ENCODE measurements at places on chromosomes 2 and 18. TPM values are rescaled to one million over a fixed set of nuclear protein-coding genes. Genes with fewer than 3 reads are reported as not detected.

The NTSR2 gene
- not detected for total RNA-seq

The LRRTM1 gene
- not detected for total RNA-seq

DNA sequence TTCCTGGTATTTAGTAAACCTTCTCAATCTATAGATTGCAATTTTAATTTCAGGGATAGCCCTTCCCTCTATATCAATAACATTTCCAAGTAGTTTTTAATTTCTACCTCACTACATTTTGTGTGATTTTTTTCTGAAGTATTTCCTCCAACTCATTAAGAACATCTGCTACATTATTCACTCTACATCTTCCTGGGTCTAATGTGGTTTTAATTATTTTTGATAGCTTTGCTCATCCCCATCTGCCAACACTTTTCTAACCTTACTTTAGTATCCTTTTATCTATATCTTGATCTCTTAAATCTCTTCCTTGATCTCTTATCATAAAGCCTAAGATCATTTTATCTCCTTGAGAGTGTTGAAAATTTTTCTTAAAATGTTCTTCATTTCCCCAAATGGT lies 278.3 kb upstream of the CYP26B1 start:
- no peak for DNase-seq

DNA sequence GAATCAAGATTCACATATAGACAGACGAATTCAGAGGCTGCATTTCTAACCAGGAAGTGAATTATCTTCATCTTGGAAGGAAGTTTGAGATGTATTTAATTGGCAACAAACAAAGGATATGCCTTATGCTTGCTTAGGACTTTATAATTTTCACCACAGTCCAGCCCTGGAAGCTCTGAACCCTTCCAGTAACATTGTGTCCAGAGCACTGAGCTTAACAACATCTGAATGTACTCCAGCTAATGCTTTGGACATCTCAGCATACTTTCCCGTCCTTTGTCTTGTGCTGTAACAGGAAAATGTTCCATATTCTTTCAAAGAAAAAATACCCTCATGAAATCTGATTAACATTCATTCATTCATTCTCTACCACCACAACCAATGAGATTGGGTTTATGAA lies 136.3 kb upstream of the SPATS2L start:
- DNase-seq = no peak

DNA sequence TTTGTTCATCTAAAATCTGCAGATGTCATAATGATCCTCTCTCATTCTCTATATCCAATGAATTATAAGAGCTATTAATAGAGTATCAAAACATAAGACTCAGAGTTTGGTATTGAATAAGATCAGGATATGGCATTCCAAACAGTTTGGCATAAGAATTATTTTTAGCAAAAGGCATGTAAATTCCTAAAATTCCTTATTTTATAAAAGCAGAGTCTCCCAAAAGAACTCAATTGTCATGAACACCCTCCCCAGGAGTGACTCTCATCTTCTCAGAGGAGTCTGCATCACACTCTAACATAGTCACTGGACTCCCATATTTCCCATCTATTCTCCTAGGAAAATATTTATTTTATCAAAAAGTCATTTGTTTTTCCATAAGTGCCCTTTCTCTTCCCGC lies 1710.2 kb upstream of the SLC39A10 start:
- no peak for DNase-seq

GRCh38 chr2:21821672-21822227 lies 698.0 kb downstream of the TDRD15 start:
- peak; percentile 38 for DNase-seq

DNA sequence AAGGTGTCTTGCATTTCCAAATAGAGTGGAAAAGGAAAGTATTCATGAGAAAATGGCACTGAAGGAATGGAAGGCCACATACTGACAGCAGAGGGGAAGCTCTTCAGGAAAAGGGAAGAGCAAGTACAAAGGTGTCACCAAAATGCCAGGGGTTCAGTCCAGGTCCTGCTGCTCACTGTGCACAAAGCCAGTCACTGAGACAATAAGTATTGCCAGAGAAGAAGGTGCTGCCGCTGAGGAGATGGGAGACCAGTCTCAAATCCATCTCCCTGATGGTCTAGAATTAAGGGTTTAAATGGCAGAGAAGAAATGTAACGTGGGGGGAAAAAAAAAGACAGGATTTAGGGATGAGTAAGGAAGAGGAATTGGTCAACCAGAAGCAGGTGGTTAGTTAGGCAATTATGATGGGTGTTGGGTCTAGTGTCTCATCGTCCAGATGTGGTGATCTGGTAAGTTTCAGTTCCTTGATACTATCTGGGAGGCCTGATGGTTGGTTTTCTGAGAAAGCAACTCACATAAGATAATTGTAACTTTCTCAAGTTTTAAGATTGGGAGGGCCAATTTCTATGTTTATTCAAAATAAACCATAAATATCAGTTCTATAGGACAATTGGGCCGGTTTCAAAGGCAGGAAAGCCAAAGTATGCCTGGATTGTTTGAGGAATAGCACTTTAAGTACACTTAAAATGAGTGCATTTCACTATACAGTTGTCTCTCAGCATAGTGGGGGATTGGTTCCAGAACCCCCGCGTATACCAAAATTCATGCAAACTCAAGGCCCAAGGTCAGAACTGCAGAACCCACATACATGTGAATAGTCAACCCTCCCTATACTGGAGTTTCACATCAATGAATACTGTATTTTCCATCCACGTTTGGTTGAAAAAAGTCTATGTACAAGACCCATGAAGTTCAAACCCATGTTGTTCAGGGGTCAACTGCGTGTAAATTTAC lies 109.1 kb upstream of the DNAJC10 start:
- peak; percentile 32 for DNase-seq
